ENCODE measurements at places on chromosomes 16 and 17.

GRCh38 chr17:52027620-52028295 is 130.8 kb downstream of the CA10 start:
- no peak for DNase-seq

DNA sequence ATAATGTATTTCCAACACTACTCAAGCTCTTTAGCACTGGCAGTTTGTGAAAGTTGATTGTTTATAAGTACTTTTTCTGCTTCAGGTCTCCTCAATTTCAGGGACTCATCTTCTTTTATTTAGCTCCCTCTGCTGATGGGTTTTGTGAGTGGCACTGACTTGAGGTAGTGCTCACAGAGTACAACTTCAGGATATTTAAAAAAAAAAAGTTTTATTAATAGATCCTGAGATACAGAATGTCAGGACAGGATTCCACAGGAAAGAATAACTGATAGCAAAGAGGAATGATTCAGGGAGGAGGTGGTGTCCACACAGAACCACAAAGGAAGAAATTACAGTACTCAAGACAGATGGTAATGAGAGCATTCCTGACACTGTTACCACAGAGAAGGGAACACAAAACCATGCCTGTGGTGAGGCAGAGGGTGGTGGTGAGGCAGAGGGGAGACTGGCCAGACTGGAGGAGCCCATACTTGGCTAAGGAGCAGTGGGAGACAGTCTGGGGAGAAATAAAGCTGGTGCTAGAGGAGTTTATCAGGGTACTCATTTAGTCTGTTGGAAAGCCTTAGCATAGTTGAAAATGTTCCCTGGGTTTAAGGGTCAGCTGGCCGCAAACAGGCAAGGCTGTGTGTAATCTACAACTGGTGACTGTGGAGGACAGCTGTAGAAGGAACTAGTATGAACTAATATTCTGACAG is 63.7 kb downstream of the SPAG9 start:
- peak; percentile 11 for DNase-seq

- no peak for DNase-seq
Observed at GRCh38 chr16:66689282-66689681, 7.3 kb downstream of the CMTM4 start.

- no peak for DNase-seq
Observed at GRCh38 chr16:22782314-22782713, 31.6 kb upstream of the HS3ST2 start.

- no peak for DNase-seq
Observed at GRCh38 chr17:35713069-35713728, 18.2 kb upstream of the RASL10B start.

DNA sequence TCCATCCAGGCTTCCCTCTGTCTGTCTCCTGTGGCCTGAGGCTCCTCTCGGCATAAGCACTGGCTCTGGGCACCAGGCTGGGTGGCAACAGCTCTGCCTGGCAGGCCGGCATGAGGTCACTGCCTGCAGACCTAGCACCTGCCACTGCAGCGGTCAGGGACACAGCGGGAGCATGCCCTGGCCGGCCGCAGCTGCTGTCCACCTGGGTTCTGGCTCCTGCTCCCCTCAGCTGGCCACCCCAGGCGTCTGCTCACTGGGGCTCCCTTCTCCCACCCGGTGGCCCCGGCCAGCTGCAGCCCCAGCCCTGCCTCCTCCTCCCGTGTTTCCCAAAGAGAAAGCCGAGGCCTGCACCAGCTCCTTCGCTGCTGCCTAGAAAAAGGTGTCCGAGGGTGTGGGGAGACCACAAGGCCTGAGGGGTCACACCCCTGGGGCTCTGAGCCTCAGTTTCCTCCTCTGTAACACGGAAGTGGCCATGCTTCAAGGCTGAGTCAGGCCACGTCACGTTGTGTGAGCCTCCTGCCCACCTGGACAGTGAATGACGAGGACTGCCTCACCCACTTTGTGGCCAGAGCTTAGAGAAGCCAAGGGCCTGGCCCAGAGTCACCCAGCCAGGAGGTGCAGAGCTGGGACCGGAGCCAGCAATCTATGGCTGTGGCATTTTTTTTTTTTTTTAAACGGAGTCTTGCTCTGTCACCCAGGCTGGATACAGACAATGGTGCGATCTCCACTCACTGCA is 6.7 kb downstream of the NTHL1 start:
- DNase-seq, result no peak

DNA sequence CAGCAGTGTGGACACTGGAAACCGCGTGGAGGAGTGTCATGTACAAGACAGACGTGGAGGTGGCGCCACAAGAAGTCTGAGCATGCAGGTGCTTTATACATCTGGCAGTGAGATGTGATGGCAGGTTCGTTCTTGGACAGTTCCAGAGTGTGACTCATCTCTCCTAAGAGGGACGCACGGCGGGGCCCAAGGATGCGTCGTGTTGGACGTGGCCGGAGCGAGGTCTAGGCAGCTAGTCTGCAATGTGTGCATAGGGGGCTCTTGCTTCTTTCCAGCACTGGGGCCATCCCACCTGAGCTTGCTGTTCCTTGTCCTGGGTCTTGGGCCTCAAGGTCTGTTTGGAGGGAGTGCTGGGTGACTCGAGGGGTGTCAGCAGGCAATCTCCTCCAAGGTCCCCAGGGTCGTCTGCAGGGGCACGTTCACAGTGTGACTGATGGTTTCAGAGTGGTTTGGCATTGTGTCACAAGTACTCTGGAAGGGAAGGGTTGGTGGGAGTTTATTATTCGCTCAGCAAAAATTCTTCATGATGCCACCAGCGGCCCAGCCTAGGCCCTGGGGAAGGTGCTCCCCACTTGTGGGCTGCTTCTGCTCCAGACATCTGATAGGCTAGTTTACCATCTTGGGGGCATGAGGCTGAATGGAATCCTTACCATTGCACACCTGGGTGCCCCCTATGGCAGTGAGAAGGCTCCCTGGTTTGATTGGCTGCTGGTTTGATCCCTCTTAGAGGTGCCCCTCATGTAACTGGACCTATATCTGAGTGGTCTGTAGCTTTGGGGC is 22.1 kb downstream of the SPACA3 start:
- no peak for DNase-seq

DNA sequence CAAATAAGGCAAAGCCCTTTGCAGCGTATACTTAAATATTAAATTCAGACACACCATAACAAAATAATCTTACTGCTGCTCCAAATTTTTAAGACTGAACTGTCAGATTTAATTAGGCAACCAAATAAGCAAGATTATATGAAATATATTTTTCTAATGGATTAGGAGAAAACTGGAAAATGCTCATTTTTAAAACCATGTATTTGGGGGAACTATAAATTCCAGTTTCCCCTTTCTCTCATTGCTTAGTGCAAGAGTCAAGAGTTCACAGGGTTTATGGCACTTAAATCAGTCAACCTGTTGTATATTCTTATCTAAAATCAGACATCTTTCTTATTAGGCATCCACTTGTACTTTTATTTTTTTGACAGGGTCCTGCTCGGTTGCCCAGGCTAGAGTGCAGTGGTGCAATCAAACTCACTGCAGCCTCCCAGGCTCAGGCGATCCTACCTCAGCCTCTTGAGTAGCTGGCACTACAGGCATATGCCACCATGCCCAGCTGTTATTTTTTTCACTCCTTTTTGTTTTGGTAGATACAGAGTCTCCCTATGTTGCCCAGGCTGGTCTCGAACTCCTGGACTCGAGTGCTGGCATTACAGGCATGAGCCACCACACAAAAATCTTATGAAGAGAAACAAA is 2.1 kb upstream of the KANSL1 start:
- DNase-seq, result no peak

GRCh38 chr17:61284746-61285145 is 114.9 kb upstream of the TBX2 start:
- DNase-seq, result no peak

GRCh38 chr16:12141073-12141951 is 164.8 kb downstream of the SNX29 start:
- no peak for DNase-seq

- DNase-seq, result peak; percentile 90
Observed at GRCh38 chr16:234468-235305, at the start of gene FAM234A. FAM234A (plus strand) TSS chr16:234821; CDS start chr16:254414, 19,593 bp downstream.

- no peak for DNase-seq
Observed at GRCh38 chr17:50183421-50183994, 17.7 kb downstream of the SGCA start.

GRCh38 chr17:32275060-32276042 is 9.7 kb downstream of the RHBDL3 start:
- DNase-seq, result no peak

- no peak for DNase-seq
Observed at GRCh38 chr17:64115822-64116534, 14.0 kb downstream of the ERN1 start.

GRCh38 chr16:18801145-18801972 is at the start of gene ARL6IP1:
ARL6IP1 (minus strand) TSS chr16:18801549; CDS start chr16:18801466, 83 bp downstream.
- DNase-seq, result peak; percentile 99

DNA sequence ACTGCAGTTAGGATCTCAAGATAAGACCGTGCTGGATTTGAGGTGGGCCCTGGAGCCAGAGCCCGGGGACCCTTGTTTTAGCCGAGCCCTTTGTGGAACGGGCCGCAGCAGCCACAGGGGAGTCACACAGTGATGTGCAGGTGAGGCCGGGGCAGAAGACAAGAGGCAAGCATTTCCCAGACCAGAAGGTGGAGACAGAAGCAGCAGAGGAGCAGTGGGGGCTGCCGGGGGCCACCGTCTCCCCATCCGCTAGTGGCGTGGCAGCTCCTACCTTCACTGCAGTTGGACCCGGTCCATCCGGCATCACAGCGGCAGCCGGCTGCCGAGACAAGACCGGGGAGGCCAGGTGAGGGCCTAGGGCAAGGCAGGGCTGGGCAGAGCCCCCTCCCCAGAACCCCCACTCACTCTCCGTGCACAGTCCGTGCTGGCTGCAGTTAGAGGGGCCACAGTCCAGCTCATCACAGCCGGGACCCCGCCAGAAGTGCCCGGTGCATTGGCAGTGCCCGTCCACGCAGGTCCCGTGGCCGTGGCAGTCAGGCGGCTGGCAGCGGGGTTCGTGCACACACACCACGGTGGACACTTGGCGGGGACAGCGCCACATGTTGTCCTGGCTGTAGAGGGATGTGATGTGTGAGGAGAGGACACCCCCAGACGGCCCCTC is 6.0 kb downstream of the NAGPA start:
- no peak for DNase-seq

DNA sequence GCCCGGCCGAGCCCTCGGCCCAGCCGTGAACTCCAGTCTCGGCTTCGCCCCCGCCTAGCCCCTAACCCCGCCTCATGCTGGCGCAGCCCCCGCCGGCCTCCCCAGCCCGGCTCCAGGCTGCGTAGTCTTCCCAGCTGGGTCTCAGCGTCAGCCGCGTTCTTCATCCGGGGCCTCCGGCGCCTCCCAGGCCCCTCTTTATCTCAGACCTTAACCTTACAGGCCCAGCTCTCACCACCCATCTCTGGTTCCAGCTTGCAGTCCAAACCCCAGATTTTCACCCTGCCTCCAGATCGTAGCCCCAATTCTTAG is at the start of gene PROCA1:
Gene PROCA1 (minus strand): TSS at position 166 of the 309 bp plus-strand sequence. CDS start 228 bp downstream, outside the sequence.
- DNase-seq, result no peak

- DNase-seq, result no peak
Observed at GRCh38 chr17:40997361-40997760, 2.3 kb downstream of the KRTAP3-2 start.

DNA sequence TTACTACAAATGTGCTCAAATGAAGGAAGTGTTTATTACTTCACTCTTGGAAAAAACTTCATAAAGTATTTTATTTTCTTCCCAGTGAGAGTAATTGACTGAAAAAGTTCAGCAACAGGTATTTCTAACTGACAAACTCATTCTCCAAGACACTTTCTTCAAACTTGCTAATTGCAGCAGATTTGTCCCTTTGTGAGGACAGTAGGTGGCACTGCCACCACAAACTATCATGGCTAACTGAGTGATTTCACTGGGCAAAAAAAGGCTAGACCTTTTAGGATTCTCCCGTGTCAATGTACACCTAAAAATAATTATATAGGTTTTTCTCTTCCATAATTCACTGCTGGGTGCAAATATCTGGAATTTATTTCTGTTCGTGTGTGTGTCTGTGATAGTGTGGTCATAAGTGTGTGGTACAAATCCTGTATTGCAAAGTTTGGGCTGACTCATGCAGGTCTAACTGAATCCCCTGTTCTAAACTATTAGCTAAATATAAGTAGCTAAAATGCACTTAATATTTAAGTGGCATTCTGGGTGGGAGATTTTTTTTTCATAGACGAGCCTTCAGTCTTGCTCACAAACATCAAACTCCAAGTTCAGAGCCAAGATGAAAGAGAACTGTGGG is 3.9 kb downstream of the HS3ST3A1 start:
- DNase-seq, result no peak

DNA sequence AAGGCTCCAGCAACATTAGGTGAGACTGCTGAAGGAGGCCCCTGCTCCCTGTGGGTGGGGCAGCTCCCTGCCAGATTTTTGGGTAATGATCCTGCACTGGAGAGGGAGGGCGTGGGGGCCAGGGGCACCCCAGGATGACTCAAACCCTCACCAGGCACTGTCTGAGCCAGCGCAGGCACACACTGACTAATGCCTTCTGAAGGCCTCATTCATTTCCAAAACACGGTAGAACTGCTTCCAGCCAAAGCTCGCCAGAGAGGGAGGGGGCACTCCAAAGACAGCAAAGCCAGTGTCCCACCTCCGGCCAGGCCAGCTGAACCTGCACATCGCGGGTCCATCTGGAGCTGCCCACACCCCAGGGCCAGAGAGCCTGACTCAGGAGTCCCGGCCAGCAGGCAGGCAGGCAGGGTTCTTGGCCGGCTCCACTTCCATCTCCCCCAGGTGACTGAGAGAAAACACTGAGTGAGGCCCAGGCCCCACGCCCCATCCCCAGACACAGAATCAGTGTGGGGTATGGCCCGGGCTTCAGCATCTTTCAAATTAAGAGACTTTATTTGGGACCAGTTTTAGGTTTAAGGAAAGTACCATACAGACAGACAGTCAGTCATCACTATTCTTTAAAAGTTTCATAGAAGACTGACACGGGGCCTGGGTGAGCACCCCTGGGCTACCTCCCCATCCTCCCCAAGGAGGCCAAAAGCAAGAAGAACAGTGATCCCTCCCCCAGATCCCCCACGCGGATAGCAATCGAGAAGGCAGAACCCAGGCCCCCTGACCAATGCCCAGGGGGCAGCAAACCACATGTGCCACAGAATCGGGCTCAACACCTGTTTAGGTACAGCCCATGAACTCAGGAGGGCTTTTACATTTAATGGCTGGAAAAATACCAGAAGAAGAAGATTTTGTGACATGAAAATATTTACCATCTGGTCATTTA is 2.3 kb downstream of the PIEZO1 start:
- DNase-seq, result no peak

GRCh38 chr17:81561494-81561885 is 9.3 kb upstream of the FAAP100 start:
- DNase-seq, result no peak

DNA sequence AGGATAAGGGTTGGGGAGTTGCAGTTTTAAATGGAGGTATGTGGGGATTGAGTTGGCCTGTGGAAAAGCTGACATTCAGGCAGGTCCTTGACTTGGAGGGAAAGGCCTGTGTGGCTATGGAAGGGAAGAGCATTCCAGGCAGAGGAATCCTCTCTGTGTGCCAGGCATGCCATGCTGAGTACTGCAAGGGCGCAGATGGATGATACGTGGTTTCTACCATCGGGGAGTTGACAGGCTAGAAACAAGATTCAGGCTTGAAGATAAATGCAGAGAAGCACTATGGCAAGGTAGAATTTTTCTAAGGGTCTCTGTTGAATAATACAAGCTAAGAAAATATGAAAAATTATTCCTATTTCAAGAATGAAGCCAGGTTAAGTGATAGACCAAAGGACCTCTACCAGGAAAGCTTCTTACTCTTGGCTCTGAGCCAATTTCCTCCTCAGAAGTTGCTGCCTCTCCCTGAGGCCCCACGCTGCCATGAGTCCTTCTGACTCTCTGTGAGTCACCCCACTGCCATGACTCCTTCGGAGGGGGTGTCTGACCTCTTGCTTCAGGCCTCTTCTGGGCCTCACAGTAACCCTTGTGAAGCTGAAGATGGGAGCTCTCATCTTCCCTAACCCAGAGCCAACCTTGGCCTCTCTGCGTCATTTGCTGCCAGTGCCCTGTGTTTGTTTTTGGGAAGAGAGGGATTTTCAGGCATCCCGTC is 75.8 kb downstream of the WNT3 start:
- no peak for DNase-seq
